ENCODE measurements at places on chromosomes 4 and X.
A peak's percentile ranks its signal among the peaks of the same experiment; 100 is the strongest.

DNA sequence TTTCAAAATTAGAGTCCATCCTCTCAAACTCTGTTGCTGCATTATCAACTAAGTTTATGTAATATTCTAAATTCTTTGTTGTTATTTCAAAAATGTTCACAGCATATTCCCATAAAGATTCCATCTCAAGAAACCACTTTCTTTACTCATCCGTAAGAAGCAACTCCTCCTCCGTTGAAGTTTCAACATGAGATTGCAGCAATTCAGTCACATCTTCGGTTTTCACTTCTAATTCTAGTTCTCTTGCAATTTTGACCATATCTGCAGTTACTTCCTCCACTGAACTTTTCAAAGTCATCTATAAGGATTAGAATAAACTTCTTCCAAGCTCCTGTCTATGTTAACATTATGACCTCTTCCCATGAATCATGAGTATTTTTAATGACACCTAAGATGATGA lies 216.6 kb upstream of the SLC7A11 start:
- DNase-seq: no peak

GRCh38 chr4:73391774-73392173 lies 12.3 kb upstream of the ALB start:
- no peak for DNase-seq

GRCh38 chr4:38664706-38665401 lies 855 bp downstream of the KLF3 start:
- peak; percentile 67 for DNase-seq

- DNase-seq: peak; percentile 33
Measured at GRCh38 chr4:40264995-40265909, 68.4 kb downstream of the RHOH start.

- DNase-seq: no peak
Measured at GRCh38 chrX:20254712-20255299, 11.9 kb downstream of the RPS6KA3 start.

GRCh38 chr4:173317004-173317403 lies 17.2 kb downstream of the HMGB2 start:
- no peak for DNase-seq

GRCh38 chr4:16721613-16722291 lies 176.7 kb downstream of the LDB2 start:
- DNase-seq: no peak

- DNase-seq: peak; percentile 3
Measured at GRCh38 chrX:66638591-66639500, at the start of gene EDA2R. Gene EDA2R (minus strand): TSS chrX:66639078. CDS start chrX:66616020, 23,058 bp downstream.

- no peak for DNase-seq
Measured at GRCh38 chr4:38531141-38531727, 132.8 kb upstream of the KLF3 start.

DNA sequence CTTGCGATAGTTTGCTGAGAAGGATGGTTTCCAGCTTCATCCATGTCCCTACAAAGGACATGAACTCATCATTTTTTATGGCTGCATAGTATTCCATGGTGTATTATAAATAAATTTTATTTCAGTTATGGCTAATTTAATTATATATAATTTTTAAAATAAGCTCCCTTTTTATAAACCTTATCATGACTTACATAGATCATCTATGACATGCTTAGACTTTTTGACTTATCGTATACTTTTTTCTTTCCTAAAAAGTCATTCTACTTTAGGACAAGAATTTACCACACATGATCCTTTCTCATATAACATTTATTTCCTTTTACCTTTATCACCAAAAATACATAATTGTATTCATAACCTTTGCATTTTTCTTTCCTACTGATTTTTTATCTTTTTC lies 376.5 kb downstream of the CCSER1 start:
- DNase-seq: no peak

DNA sequence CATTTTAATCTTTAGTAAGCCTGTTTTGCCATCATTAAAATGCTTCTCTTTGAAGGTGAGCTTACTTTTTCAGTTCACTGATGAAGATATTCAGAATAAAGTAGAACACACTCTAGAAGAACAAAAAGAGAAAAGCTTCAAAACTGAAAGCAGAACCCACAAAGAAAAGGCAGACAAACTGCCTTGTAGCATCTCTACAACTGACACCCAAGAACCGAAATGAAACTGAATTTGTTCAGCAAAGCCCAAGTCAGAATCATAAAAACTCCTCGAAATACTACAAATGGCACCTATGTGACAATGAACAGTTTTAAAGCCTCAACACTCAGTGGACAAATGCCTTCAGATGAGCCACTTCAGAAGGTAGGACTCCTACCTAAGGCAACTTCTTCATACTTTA lies 83.6 kb downstream of the MAML3 start:
- no peak for DNase-seq

DNA sequence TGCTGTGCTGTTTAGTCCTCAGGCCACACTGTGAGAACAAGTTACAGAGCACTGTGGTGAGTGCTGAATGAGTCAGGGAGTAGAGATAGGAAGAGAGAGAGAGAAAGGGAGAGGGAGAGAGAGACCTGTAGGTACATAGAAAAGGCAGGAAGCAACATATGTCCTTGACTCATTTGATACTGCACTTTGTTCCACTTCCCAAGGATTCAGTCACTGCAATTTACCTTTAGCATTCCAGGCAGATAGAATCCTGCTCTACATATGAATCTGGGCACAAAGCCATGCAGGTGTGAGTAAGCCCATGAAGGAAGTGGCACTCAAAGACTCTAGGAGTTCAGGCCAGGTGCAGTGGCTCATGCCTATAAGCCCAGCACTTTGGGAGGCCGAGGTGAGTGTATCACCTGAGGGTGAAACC lies 1.0 kb upstream of the DAPP1 start:
- DNase-seq: no peak

- no peak for DNase-seq
Measured at GRCh38 chr4:90122355-90122748, 4.8 kb upstream of the CCSER1 start.

DNA sequence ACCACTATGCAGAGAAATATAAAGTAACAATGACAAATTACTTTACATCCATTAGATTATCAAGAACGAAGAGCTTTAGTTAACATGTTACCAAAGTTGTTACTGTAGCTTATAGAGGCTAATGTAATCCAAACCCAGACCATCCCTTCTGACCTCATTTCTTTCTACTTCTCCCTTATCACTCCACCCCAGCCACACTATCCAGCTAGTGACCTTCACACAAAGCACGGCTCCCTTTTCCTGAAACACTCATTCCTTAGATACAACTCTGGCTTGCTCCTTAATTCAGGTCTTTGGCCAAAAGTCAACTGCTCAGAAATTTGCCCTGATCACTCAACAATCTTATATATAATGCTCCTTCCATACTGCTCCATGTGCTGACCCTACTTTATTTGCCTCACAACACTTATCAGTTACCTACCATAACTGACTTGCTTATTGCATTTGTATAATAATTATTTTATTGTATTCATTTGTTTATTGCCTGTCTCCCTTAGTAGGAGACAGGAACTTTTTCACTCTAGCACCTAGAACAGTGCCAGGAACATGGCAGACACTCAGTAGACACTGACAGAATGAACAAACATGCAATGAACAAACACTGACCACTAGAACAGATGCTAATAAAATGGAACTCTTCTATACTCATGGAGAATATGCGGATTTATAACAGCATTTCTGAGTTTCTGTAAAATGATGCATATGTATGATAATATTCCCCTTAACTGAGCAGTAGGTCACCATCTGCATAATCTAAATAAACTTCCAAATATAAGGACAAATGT lies 67.6 kb downstream of the EIF4E start:
- no peak for DNase-seq

DNA sequence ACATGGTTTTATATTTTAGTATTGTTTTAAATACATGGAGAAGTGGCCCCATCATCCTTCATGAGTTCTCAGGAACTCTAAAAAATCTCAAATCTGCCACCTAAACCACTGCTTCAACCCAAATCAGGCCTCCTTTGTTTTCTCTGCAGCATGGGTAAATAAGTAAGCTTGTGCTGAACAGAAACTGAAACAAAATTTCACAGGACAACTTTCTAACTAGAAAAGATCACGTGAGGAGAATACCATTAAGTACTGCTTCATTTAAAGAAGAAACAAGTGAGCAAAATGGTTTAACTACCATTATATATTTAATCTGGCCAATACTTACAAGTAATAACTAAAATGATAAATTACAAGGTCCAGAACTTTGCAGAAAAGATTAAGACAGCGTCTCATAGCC lies 2.5 kb downstream of the ARAP2 start:
- DNase-seq: peak; percentile 44

DNA sequence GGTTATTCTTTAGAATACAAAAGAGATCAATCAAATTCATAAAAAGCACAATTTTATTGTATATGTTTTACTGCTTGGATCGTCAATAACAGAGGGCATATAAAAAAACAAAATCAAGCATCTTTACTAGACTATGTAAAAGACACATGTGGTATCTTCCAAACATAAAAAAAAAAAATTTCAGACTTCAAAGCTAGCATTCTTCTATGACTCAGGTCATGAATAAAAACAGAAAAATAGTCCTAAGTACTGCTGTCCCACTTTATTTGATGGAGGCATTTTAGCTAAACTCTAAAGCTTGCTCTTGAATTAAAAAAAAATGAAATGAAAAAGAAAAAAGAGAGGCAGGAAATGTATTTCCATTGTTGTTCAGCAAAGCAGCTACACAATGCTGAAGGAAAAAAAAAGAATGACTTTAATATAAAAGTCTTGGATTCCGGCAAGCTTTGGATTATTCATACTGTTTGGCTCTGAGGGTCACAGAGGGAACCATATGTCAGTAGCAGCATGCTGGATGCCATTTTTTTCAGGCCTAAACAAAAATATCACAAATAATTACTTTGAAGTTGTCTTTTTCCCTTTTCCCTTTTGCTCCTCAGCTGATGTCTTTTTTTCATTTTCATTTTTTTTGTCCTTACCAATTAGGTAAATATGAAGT lies 249.1 kb upstream of the DIAPH2 start:
- DNase-seq: no peak

DNA sequence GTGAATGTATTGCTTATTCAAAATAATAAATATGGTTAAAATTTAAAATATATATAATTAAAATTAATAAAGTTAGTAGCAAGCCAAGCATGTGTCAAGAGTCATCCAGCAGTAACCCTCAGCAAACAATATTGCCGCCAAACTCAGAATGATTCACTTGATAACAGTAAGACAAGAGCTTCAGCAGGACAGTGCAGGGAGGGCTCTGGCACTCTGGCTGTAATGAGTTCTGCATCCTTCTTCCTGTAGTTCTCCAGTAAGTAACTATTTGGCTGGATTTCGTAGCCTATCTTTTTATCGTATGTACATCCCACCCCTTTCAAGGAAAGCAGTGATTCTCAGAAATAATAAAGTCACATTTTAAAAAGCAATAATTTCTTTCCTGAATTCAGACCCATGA lies 17.6 kb downstream of the OTUD6A start:
- DNase-seq: no peak
